ENCODE measurements at places on chromosomes 1 and 21.

- no peak for DNase-seq
Measured at GRCh38 chr1:44345187-44345775, 9.8 kb downstream of the ERI3 start.

GRCh38 chr1:167328816-167329483, 108.3 kb downstream of the POU2F1 start:
- peak; percentile 56 for DNase-seq

GRCh38 chr1:24888971-24889676, 41.0 kb downstream of the RUNX3 start:
- DNase-seq = no peak

DNA sequence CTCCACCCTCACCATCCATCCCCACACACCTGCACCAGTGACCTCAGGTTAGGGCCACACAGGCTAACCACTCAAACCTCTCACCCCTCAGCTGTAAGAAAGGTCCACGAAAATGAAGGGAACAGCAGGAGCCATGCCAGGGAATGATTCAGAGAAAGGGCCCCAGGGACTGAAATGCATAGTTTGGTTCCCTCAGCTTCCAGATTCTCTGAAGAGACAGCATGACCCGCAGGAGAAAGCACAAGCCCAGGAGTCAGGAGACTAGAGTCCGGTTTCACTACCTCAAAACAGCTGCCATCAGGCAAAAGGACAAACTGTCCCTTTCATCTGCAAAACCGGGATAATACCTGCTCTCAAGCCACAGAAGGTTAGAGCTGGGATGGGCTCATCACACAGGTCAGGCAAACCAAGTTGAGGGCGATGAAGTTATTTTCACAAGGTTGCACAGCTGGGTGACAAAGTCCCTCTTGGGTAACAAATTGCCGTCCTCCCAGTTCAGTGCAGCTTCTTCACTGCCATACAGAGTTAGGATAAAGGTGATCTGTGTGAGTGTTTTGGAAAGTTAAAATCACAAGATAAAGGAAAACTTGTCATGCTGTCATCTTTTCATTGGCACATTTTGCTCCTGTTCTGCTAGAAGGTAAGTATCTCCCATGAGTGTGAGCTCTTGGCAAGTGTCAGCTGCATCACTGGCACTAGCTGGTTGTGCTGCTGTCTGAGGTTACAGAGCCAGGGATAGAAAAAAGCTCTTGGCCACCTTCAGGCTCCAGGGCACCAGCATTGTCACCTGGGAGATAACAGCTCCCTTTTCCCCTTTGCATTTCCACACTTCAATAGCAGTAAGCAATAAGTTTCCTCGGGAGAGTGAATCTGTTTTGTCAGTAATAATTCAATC, 120.4 kb downstream of the KCNH1 start:
- DNase-seq = no peak

GRCh38 chr1:9280015-9280860, 12.5 kb upstream of the SPSB1 start:
- DNase-seq = peak; percentile 43

GRCh38 chr1:221800831-221801230, 58.9 kb upstream of the DUSP10 start:
- no peak for DNase-seq

DNA sequence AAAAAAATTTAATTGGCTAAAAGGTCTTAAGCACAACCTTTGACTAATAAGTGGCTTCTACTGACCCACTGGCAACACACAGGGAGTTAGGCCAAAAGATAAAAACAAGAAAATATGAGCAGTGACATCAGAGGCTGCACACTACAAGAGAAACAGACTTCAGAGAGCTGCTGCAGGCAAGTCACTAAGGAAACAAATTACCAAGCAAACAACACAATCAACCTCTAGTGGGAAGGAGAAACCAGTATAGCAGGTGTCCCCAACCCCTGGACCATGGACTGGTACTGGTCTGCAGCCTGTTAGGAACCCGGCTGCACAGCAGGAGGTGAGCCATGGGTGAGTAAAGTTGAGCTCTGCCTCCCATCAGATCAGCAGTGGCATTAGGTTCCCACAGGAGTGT, 20.8 kb upstream of the ENSA start:
- no peak for DNase-seq

DNA sequence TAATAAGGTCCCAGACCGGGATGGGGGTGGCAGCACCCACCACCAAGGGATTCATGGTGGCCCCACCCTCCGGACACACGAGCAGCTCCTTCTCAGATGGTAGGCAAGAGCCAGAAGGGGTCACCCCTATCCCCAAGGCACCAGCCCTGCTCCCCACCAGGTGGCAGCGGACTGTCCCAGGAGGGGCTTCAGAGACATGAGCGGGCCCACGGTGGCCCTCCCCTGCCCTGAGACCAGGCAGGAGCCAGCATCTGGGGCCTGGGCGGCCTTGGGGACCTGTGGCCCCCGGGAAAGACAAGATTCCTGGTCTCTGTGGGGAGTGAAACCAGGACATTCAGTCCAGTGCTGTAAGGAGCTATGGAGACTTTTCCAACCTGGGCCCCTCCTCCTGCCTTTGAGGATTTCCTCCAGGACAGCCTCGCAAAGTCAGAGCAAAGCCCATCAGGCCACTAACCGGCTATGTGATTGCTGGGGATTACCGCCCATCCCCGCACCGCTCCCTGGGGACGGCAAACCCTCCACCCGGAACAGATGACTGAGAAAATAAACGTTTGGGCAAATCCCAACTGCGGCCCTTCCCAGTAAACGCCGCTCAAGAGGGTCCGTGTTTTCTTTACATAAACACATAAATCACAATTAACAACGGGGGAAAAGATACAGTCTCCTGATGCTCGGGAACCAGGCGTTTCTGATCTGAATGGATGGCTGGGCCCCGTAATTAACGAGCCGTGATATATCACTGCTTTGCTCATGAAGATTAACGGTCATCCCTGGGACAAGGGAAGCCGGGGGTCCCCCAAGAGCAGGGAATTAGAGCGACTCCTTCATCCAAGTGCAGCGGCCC, 50.9 kb upstream of the ARHGEF16 start:
- peak; percentile 74 for DNase-seq
